Activated CD8-positive, alpha-beta memory T cell treated with anti-CD3 and anti-CD28 coated beads, Interleukin-2, amount 50 U/mL, for 4 hours (primary cell): ENCODE measurements at places on chromosomes 12 and 14.

DNA sequence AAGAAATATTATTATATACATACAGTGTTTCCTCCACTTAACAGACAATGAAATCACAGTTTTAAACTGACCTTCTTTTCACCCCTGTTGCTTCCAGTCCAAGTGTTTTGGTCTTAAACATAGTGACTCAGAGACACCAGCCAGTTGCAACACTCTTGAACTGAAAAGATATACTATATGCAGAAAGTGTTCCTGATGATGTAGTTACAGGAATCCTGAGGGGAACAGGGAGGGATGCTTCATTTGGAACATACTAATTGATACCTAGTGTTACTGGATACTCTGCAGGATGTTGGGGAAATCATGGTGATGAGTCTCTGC, 420.8 kb downstream of the CCDC91 start:
- DNase-seq, result no peak

GRCh38 chr12:106291342-106291741, 11.2 kb upstream of the TCP11L2 start:
- no peak for DNase-seq

GRCh38 chr12:50790081-50790480, 26.2 kb downstream of the ATF1 start:
- no peak for DNase-seq

DNA sequence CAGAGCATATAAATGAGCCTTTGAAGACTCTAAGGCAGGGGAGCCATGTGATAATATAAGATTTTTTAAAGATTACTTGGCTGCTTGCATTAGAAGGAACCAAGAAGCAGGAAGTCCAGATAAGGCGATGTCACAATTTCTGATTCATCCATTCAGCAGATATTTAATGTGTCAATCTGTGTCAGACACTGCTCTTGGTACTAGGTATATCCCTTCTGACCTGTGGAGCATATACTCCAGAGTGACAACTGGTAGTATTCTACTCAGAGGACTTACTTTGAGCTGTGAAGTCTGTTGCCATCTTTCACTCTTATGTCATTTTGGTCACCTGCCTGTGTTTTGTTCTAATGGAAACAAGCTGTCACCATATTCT, 10.7 kb downstream of the EID3 start:
- DNase-seq, result no peak

- DNase-seq, result no peak
These were observed 380.1 kb downstream of the EGLN3 start for GRCh38 chr14:33570694-33571310.

GRCh38 chr12:20262119-20262518, 106.2 kb upstream of the PDE3A start:
- DNase-seq, result no peak

DNA sequence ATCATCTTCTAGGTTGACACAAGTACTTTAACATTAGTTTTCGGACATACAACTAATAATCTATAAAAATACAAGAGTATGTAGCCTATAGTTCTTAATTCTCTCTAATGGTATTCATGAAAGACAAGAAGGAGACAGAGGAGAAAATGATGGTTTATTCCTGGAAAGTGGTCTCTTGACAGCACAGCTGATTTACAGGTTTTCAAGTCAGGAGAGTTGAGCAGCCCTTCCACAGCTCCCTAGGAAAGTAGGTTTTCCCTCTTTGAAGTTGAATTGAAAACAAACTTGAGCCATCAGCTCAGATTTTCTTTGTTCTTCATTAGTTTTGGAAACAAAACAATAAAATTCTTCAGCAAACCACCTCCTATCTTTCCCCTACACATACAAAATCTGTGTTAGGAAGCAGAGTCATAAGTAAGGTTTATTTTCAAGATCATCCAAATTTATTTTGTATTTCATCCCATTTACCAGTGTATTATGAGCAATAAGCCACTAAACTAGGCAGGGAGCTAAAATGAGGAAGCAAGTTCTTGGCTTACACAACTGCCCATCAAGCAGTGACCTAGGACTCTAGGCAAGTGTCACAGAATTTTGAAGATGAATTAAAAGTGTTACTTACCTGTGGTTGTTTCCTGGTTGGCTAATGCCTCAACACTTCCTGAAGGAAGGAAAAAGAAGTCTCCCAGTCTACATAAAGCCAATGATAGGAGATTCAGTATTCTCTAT, 357.0 kb downstream of the BCAT1 start:
- no peak for DNase-seq

- DNase-seq, result no peak
These were observed 127.4 kb downstream of the KCNK10 start for GRCh38 chr14:88195676-88196075.

DNA sequence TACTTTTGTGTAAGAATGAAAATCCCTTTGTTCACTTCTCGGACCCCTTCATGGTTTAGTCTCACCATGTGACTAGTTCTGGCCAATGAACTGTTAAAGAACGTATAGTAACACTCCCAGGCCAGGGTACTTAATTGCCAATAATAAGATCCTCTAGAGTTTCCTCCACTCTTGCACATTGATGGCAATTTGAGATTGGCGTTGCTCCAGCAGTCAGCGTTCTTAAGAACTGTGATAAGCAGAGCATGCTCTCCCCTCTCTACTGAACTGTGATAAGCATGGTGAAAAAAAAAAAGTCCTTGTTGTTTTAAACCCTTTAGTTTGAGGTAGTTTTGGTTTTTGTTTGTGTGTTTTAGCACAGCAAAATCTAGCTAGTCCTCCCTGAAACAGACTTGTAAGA, 854.5 kb downstream of the SLC6A15 start:
- DNase-seq, result no peak

GRCh38 chr14:22553445-22553844, 35.6 kb downstream of the DAD1 start:
- DNase-seq, result no peak

- DNase-seq, result no peak
These were observed 93.2 kb downstream of the BORCS5 start for GRCh38 chr12:12450043-12450471.

DNA sequence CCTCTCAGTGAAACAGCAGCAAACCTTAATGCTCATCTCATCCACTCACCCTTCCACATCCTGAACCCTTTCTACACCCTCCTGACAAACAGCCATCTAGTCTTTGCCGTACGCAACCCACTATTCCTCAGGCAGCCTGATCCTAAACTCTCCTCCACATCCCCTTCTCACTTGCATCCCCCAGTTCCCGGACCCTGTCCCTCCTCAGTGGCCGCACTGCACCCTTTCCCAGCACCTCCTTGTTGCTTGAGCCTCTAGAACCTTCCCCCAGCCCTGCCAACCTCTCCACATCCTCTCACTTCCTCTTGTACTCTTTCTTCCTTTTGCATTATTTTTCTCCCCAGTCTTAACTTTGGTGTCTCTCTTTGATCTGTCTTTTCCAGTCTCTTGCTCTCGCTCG, 42.9 kb downstream of the IQSEC3 start:
- DNase-seq, result no peak

DNA sequence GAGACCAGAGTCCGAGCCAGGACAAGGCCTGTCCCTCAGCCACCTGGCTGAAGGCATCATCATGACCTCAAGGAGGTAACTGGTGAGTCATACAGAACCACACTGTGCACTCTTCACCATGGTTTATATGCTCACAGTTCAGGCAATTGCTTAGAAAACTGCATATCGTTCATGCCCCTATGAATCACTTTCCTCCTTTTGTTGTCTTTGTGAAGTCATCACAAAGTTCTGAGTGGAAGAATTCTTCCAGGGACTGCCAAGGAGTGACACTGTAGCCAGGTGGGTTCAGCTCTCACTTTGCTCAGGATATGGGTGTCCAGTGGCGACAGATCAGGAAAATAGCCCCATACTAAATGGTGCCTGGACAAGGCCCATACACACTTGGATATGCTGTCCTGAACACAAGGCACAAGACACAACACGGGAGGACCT, 92.5 kb downstream of the DPF3 start:
- DNase-seq, result no peak

- DNase-seq, result no peak
These were observed 185.0 kb upstream of the NRXN3 start for GRCh38 chr14:77985211-77985615.
